Globus pallidus (tissue), 1 donor: ENCODE measurements at places on chromosomes 5 and 9.

GRCh38 chr5:10735569-10736276 lies 25.3 kb downstream of the DAP start:
- no peak for DNase-seq

GRCh38 chr9:134396258-134396742 lies 70.0 kb downstream of the RXRA start:
- DNase-seq = no peak

GRCh38 chr9:120252248-120252647 lies 327.7 kb downstream of the CDK5RAP2 start:
- no peak for DNase-seq

- peak; percentile 27 for DNase-seq
Observed at GRCh38 chr5:96226941-96227552, 206.0 kb downstream of the PCSK1 start.

- peak; percentile 38 for DNase-seq
Observed at GRCh38 chr9:104682642-104683041, 11.7 kb upstream of the OR13D1 start.

DNA sequence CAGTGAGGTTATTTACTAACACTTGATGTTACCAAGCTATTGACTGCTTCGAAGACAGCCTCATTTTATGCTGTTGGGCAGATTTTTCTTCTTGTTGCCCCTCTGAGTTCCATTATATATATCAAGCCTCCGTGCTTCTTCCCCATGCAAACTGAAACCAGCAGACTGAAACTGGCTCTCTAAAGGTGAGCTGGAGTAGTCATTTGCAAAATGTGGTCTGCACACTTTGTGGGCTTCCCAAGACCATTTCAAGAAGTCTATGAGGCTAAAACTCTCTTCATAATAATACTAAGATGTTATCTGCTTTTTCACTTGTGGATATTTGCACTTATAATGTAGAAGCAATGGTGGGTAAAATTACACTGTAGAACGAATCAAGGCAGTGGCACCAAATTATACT lies 13.9 kb downstream of the SLC36A1 start:
- DNase-seq = no peak

DNA sequence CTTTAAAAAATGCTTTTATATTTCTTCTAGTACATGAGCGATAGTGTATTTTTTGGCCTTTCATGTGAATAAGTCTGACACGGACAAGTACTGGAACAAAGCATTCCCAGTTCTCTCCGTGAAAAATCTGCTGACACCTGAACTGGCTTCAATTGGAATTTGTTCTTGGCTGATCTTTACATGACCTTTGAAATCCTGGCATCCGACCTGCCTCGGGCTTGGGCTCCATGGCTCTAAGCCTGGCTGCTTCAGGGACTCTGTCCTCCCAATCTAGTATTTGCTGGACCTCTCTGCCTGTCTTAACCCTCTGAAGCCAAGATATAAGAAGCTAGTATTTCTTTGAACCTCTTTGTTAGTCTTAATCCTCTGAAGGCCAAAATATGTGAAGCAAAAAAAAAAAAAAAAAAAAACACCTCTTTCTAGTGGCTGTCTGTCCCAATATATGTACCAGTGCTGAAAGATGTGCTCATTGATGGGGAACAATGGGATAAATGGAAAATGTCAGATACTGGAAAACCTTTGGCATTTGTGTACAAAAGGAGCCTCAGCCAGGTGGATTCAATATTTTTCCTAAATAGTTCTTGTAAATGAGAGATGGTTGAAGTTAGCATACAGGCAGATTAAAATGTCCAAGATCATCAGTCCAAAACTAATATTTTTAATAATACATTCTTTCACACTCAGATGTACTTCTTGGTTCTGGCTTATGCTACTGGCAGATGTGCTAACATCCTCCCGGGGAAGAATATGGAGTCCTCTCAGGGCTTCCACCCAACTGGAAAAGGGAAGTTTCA lies 470.6 kb downstream of the TUSC1 start:
- no peak for DNase-seq

GRCh38 chr9:73151653-73152542 lies at the start of gene ANXA1:
Gene ANXA1, plus strand, starts transcription at chr9:73151865. Its CDS starts 6,671 bp downstream, at chr9:73158536.
- no peak for DNase-seq

DNA sequence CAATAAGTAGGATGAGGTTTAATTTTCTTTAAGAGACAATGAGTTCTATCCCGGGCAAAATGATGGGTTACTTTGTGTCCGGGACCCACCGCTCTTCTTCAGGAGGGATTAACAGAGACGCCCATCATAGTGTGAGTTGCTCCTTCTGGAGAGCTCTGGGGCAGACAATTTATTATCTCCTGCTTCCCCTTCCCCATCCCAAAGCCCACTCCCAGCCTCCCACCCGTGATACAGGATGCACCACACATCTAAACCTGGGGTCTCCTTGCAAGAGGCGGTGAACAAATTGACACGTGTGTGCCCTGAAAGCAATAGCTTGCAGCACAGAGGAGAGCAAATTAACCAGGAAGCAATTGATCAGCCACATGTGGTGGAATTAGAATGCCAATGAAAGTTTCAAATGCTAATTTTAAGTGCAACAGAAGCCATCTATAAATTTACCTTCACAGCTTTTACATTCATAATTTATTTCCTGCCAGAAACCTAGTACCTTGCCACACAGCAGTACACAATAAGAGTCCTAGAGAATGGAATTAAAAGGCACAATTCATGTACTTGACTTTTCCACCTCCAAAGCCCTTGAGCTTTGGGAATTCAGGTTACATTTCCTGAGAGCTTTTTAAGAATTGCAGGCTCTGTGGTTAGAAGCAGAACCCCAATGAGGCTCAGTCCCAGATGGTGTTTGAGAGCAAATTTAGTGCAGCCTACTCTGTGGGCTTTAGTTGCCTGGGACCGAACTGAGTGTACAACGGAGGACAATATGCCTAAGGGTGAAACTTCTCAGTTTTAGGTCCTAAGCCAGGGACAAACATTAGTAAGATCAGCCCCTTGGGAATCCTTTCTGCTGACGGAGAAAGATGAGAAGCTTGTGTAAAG lies 399.6 kb downstream of the MED10 start:
- no peak for DNase-seq

GRCh38 chr5:116759860-116760640 lies 185.4 kb upstream of the SEMA6A start:
- DNase-seq = no peak

DNA sequence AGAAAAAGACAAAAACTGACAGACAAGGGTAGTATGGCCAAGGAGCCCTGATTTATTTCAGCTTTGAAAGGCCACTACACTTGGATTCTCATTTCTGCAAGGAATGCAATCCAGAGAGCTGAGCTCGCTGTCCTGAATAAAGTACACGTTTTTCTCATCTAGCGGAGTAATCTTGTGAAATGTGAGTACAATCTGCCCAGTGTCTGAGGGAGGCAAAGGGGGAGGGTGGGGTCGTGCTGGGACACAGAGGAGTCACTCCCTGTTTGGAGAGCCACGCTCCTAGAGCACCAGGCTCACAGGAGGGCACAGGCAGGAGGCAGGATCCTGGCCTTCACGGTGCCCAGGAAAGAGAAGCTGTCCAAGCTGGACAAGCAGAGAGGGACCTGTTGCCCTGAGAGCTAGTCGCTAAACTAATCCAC lies 51.0 kb upstream of the IFNK start:
- DNase-seq = peak; percentile 67

DNA sequence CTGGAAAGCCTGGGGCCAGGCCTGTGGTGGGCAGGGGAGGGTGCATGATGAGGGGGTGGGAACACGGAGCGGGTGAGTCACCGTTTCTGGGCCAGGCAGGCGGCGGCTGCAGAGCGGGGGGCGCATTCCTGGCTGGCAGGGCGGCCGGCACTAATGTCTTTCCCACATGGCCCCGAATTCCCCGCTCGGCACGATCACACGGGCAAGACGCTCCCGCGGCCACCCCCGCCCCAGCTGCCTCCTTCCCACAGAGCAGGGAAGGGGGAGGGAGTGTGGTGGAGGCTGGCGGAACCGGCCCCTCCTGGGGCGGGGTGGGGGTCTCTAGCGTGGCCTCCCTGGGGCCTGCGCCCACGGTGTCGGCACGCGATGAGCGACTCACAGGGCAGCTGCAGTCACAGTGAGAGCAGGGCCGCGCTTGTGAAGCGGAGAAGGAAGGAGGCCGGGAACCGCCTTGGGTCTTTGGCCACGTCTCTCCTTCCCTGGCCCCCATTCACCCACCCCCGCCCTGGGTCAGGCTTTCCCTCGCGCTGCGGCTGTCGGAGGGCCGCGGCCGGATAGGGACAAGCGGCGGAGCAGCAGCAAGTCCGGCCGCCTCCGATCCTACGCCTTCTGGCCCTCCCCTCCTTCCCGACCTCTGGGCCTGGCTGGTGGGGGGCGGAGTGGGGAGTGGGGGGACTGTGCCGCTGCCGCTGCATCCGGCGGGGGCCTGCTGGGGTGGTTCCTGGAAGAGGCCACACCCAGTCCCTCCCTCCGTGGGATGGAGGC lies 48.9 kb downstream of the CXXC5 start:
- DNase-seq = peak; percentile 57

DNA sequence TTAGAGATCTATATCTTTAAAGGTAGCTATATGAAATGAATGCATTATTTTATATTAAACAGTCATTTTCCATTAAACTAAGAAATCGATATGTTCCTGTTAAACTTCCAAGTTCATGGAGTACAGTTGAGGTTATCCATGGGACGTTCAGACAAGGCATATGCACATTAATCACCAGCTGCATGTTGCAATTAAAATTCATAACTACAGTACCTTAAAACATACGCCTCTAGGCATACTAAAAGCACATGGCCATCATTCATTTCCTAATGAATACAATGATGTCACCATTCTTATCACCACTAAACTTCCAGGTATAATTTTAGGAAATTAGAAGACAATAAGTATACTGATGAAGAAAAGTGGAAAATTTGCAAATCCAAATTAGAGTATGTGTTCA lies 174.3 kb downstream of the CDH12 start:
- no peak for DNase-seq

DNA sequence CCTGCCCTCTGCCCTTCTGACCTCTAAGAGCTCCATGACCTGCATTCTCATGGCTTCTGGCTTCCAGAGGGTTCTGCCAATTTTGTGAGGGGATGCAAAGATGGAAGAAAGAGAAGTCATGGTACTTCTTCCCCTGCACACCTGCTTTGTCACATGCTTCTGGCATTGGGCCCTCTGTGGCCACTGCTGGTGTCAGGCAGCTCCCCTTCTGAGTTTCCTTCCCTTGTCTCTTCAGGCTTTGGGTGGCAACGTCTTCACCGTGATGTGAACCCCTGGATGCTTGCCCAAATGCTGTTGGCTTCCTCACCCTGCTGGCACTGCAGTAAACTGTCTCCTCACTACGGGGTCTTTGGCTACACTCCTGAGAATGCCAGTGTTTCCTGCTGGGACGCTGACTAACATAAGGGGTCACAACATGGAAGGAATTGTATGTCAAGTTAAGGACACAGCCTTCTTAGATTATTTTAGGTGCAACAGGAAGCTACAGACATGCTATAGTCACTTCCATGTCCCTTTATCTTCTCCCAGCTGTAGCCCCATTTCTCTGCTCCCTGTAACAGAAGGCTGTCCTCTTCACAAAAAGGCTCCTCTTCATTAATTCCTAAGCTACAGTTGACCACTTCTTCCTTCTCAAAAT lies 8.9 kb upstream of the CLINT1 start:
- no peak for DNase-seq

DNA sequence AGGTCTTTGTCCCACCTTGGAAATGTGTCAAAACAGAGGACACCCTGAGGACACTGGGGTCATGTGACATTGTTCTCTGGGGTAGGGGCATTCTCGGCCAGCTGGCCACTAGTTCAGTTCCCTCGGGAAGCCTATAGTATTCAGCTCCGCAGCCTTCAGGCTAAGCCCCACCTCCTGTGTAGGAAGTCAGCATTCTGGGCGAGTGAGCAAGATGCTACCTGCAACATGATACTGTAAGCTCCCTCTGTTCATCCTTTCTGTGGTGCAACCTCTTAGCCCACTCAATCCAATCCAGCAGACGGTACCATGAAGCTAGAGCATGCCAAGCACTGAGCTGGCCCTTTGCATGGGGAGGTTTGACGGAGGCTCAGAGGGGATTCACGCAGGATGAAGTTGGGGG lies 5.3 kb downstream of the NTNG2 start:
- no peak for DNase-seq

DNA sequence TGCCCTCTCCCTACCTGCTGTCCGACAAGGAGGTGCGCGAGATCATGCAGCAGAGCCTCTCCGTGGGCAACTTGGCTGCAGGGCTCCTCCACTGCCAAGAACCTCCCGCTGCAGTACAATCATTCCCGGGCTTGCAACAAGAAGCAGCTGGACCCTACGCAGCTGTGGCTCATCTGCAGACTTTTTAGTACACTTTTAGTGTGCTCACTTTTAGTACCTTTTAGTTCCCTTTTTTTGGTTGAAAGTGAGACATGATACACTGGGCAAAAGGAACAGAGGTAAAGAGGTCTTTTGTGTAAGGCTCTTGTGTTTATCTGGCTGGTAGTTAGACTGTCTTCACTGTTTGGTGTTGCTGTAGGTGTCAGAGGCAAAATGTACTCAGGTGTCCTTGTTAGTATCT lies 58.1 kb upstream of the SPTLC1 start:
- no peak for DNase-seq

DNA sequence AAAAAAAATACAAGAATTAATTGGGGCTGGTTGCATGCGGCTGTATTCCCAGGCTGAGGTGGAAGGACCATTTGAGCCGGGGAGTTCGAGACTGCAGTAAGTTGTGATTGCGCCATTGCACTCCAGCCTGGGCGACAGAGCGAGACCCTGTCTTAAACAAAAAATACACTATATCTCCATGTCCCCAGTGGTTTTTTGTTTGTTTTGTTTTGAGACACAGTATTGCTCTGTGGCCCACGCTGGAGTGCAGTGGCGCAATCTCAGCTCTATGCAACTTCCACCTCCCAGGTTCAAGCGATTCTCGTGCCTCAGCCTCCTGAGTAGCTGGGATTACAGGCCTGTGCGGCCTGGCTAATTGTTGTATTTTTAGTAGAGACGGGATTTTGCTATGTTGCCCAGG lies 1.2 kb downstream of the COQ4 start:
- DNase-seq = no peak

- DNase-seq = no peak
Observed at GRCh38 chr5:4191041-4191440, 595.4 kb downstream of the IRX1 start.

DNA sequence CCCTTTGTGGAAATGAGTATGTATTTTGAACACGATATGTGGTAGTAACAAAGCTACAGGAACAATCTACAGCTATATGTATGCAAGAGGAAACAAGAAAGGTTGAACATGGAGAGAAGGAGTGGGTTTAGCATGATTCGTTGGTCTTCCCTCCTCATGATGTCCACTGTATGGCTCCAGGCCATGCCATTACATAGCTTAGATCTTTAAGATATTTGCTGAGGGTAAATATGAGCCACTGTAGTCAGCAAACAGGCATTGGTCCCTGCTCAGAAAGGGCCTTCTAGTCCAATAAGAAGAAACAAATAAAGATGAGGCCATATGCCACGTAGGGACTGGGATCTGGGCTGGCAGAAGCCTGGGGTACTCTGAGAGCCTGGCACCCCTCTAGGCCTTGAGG lies 543.2 kb upstream of the SGCD start:
- DNase-seq = no peak

- no peak for DNase-seq
Observed at GRCh38 chr5:147863454-147864158, 14.9 kb upstream of the SCGB3A2 start.
